Stimulated activated naive CD8-positive, alpha-beta T cell treated with anti-CD3 and anti-CD28 coated beads, Interleukin-15, amount 100 ng/mL, for 72 hours (primary cell): ENCODE measurements at places on chromosomes 12 and 14.

DNA sequence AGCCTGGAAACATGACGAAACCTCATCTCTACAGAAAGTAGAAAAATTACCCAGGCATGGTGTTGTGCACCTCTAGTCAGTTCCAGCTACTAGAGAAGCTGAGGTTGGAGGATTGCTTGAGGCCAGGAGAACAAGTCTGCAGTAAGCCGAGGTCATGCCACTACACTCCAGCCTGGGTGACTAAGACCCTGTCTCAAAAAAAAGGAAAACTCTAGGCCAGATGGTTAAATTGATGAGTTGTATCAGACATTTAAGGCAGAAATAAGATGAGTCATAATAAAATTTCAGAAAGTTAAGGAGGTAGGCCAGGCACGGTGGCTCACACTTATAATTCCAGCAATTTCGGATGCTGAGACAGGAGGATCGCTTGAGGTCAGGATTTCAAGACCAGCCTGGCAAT lies 10.7 kb downstream of the EIF2S1 start:
- DNase-seq = no peak

GRCh38 chr12:105705765-105706164 lies 375.3 kb downstream of the C12orf75 start:
- no peak for DNase-seq

GRCh38 chr14:105859717-105860614 lies 333.6 kb downstream of the TMEM121 start:
- DNase-seq = peak; percentile 9

DNA sequence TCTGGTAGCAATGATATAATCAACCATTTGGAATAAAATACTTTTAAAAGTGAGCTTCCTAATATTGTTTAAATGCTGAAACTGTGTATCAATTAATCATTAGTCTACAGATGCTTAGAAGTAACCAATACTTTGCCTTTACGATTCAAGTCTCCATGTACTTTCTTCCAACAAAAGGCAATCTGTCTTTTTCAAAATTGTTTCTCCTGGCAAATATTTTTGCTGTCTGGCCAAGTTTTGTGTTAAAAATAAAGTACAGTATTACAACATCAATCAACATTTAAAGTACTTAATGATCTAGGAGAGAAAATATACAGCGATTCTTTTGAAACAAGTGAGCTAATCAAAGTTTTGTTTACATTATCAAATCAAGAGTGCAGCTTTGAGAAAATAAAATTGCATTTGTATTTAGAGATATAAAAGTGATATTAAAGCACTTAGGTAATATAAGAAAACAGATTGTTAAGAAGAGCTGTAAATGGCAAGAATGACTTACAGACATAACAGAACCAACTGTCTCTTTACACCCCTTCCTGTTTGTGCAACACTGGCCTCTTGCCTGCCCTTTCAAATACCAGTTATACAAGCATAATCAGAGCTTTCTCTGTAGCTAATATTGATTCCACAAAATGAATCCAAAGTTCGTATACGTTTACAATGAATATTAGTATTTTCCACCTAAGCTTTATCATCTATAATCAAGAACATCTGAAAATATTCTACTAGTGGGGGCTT lies 38.2 kb upstream of the FBLN5 start:
- no peak for DNase-seq

- no peak for DNase-seq
These were observed 1772.0 kb upstream of the FLRT2 start for GRCh38 chr14:83757916-83758315.

DNA sequence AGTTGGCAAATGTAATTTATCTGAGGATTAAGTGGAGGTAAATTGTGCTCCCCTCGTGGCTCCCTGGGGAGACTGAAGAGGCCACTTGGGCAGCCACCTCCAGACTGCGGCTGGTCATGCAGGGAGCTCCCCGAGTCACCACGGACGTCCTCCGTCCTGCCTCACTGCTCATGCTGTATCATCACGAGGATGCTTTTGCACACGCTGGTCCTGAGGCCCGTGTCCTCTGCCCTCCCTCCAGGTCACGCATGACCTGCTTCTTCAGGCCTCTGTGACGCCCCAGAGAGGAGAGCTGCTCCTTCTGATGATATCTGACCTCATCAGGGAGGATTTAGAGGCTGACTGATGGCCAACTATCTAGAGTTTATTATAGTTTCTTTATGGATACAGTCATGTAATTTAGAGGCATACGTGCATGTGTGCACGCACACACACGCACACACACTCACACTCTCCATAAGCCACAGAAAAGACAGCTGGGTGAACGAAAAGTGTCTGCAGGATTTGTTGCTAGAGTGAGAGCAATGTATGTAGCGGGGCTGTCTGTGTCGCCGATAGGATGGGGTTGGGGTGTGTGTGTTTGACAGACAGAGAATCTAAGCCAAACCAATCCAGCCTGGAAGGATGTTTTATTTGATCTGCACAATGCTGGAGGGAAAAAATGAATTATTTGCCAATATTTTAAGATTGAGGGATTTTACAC lies 160.0 kb downstream of the ADGRD1 start:
- DNase-seq = no peak

GRCh38 chr12:14367040-14367661 lies 1.7 kb downstream of the ATF7IP start:
- no peak for DNase-seq

DNA sequence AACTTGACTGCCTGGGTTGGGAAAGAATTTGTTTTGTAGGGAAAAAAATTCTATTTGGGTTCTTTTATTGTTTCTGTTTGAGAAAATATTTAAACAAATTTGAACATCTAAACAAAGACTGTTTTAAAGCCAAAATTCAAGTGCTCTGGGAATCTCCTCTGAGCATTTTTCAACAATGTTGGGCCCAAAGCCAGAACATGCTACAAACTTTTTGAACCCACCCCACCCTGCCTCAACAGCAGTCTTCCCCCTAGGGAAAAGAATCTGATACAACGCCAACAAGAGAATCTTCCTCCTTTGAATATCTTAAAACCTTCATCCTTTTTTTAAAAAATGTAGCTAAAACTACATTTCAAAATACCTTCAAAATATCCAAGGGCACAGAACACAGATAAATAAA lies 20.4 kb upstream of the NID2 start:
- DNase-seq = no peak

GRCh38 chr12:124592481-124593160 lies 25.2 kb upstream of the NCOR2 start:
- DNase-seq = no peak

GRCh38 chr14:96567289-96567899 lies 65.2 kb downstream of the PAPOLA start:
- DNase-seq = no peak

DNA sequence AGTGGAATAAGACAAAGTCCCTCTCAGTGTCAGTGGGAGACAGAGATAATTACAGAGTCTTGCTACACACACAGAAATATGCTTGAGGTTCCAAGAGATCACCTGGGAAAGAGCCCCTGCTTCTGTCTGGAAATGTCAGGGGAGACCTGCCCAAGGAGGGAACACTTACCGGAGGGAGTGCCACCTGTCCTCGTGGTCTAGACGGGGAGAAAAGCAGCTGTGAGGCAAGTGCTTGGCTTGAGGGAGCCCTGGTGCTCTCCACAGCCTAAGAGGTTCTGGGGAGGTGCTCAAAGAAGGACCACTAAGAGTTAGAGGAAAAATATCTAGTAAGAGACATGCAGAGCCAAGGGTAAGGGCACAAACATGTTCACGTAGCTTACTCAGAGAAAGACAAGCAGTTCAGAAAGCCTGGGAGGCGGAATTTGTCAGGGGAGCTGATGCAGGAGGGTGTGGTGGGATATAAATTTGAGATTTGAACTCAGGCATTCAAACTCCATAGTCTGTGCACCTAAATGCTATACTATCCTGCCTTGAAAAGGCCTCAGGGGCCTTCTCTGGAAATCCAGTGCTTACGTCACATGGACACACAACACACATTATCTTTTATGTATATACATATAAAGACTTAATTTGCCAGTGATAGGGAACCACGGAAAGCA lies 38.2 kb upstream of the GNPNAT1 start:
- no peak for DNase-seq

DNA sequence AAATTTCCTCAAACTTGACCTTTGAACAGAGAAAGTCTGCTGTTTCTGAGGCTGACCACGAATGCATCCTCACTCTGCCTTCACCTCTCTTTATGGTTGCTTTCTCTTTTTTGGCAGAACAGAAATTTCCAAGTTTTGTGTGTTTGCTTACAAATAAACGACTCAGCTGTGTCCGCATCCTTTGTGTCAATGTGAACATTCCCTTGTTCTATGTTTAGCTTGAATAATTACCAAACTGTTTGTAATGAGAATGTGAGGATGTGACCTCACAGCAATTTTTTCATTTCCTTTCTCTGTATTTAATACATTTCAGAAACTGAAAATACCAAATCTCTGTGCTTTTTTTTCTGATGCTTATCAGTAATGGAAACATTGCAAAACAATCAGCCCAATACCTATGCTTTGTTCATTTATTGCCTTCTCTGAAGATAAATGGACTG lies 410.9 kb downstream of the EGLN3 start:
- DNase-seq = no peak

DNA sequence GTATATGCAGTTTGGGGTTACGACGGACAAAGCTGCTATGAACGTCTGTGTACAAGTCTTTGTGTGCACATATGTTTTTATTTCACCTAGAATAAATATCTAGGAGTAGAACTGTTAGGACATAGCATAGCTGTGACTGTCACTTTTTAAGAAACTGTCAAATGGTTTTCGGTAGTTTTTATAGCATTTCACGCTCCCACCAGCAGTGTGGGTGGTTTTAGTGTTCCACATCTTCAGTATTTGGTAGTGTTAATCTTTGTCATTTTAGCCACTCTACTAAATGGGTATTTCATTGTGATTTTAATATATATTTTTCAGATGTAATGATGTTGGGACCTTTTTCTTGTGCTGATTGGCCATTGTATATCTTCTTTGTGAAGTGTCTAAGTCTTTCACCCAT lies 109.1 kb upstream of the BCAT1 start:
- DNase-seq = no peak

GRCh38 chr14:102126807-102127455 lies 12.8 kb upstream of the WDR20 start:
- no peak for DNase-seq

DNA sequence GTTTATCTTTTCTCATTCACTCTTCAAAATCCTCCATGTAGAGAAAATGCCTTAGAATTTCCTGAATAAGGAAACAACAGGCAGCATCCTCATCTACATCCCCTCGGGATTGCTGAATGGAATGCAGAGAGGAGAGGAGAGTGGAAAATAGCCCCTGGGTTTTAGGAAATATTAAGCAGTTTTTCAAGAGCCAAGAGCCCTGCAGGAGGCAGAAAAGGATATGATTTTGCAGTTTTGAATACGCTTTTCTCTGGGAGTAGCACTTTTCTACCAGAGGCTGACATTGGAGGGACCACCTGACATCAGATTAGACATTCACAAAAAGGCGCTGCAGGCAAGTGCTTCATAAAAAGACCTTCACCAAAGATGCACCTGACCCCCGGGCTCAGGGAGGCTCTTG lies 362.2 kb upstream of the SFSWAP start:
- DNase-seq = no peak

- DNase-seq = peak; percentile 77
These were observed 11.5 kb downstream of the ZFP36L1 start for GRCh38 chr14:68781161-68782021.

DNA sequence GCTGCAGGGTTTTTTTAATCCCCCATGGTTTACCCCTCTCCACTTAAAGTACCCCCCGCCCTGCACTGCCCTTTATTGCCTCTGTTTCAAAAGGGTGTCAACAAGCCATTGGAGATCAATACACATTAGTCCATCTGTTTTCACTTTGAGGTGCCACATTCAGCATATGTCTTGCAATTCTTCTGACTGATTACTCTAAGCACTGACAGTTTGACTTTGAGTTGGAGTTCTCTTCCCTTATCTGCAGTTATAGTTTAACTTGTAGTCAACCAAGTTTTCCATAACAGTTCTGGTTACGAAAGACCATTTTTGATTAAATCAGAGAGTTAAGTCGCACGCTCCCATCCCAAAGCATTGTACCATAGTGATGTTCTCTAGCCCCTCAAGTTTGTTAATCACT lies 260.8 kb upstream of the TBX3 start:
- no peak for DNase-seq

DNA sequence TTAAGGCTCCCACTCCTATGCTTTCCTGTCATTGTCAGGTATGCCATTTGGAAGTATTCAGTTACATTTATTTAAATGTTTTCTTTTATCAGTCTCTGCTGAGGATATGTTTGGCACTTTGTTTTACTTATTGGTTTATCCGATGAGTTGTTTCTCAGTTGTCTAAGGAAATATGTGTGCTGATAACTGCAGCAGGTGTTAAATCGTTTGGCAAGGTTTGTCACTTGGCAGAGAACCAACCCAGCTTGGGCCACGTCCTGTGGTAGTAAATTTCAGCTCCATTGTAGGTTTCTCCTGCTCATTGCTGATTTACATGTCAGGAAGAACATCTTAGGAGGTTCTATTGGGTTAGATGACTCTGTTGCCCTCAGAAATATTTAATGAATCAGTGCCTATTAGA lies 22.0 kb upstream of the MGST1 start:
- no peak for DNase-seq

GRCh38 chr14:73753124-73753886 lies 39.1 kb upstream of the PNMA1 start:
- DNase-seq = no peak

DNA sequence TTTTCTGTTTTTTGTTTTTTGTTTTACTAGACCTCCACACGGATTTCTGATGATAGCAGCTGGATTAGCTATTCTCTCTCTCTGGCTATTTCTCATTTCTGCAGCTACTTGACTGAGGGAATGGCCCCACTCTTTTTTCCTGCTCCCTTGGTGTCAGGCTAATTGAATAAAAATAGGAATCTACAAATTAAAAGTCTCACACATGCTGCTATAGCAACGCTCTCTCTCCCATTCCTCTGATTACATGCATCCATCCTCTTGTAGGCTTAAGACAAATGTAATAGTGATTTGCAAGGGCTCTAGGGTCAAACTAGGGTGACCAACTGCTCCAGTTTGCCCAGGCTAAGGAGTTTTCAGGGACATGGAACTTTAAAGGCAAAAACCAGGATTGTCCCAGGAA lies 221.8 kb downstream of the PHLDA1 start:
- no peak for DNase-seq

DNA sequence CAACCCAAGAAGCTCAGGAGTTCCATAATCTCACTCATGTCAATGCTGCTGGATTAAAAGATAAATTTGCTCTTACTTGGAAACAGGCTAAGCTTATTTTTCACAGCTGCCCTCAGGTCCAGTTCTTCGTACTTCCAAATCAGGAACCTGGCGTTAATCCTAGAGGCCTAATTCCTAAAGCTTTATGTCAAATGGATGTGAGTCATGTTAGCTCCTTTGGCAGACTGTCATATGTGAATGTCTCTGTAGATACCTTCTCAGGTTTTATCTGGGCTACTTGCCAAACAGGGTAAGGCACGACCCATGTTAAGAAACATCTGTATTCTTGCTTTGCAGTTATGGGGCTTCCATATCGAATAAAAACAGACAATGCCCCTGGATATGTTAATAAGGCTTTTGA lies 504.6 kb downstream of the ALG10 start:
- no peak for DNase-seq

- peak; percentile 24 for DNase-seq
These were observed 44.6 kb downstream of the GNS start for GRCh38 chr12:64714551-64714968.

DNA sequence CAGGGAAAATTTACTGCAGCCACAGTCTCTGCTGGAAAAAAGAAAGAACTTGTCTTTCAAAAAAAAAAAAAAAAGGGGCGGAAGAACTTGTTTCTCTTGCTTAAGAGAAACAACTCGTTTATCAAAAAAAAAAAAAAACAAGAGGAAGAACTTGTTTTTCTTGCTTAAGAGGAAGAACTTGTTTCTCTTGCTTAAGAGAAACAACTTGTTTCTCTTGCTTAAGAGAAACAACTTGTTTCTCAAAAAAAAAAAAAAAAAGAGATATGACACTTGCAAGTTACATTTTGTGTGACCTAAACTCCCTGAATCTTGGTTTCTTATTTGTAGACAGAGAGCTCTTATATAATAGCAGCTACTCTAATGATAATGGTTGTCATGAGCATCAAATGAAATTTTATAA lies 44.7 kb upstream of the USP15 start:
- DNase-seq = no peak
